CD4-positive, alpha-beta T cell treated with Interleukin-4 for 1 hour (primary cell): ENCODE measurements at places on chromosomes 12 and 14.
A peak's percentile ranks its signal among the peaks of the same experiment; 100 is the strongest.

DNA sequence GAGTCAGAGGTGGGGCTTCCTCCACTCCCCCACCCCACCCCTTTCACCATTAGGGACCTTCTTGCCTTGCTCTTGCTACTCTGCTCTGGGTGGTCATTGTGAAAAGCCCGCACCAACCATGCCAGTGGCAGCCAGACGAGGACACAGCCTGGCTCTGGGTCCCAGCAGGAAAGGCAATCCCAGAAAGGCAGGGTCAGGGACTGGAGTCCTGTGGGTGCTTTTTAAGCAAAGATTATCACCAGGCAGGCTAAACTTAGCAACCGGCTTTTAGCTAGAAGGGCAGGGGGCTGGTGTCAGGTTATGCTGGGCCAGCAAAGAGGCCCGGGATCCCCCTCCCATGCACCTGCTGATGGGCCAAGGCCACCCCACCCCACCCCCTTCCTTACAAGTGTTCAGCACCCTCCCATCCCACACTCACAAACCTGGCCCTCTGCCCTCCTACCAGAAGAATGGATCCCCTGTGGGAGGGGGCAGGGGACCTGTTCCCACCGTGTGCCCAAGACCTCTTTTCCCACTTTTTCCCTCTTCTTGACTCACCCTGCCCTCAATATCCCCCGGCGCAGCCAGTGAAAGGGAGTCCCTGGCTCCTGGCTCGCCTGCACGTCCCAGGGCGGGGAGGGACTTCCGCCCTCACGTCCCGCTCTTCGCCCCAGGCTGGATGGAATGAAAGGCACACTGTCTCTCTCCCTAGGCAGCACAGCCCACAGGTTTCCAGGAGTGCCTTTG, 1.2 kb upstream of the GAPDH start:
- no peak for DNase-seq

DNA sequence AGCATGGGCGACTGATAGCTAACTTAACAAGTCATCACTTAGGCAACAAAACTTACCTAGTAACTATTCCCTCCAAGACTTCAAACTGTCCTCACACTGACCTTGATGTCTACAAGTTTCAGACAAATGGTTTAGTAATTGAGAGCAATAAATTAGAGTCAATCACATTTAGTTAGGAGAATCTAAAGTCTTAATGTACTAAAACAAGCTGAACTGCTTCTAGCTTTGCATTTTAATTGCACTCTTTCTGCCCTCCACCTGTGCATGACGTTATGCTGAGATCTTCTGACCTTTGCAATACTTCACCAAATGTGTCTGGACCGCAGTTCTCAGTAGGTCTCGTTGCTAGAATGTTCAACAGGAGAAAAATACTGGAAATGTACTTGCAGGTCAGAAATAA, 158.0 kb downstream of the PIK3C2G start:
- DNase-seq, result no peak

DNA sequence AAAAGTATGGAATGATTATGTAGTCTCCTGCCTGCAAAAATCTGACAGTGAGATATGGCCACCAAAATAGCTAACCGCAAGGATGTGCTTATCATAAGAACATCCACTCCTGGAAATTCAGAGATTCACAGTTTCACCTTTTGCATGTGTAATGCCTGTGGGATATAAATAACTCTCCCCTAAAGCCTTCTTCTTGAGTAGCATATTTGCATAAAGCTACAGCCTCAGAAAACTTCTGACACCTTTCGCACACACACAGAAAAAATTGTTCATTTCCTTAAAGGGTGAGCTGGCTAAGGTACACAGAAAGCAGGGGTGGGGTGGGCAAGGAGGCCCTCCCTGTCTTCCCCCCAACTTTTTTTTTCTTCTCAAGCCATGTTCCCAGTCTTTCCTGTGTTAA, 3.1 kb upstream of the IGF1 start:
- no peak for DNase-seq

DNA sequence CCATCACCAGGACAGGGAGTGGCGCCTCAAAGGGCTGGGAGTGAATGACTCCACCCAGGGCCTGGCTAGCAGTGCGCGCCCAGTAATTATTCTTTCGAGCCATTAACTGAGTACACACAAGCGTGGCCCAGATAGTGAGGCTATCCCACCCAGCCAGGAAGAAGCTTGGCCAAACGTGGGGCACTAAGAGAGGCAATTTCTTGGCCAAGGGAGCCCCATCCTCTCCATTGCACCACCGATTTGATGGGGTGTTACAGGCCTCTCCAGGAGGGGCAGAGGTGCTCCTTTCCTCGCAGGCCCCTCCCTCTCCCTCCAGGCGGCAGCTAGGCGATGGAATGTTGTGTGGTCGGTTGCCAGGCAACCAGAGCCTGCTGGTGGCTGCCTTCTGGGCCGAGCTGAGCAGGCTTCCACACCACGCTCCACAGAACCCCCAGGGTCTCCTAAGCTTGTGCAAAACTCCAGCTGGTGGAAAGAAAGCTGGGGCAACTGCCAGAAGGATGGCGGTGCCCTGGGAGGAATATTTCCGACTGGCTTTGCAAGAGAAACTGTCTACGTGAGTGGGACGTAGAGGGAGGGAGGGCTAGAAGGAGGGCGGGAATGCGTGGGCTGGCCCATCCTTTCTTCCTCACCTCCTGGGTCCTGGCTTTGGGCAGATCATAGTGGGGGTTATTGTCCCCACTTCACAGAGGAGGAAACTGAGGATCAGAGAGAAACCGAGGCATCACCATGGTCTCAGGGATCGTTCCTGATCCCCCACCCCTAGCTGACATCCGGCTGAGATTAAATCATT, at the start of gene CFAP73:
TSS of gene CFAP73 (plus strand) at position 364 of the 790 bp plus-strand sequence. CDS start at position 498, 134 bp downstream.
- no peak for DNase-seq

- DNase-seq, result no peak
Measured at GRCh38 chr12:52186118-52186840, 5.5 kb downstream of the KRT80 start.

DNA sequence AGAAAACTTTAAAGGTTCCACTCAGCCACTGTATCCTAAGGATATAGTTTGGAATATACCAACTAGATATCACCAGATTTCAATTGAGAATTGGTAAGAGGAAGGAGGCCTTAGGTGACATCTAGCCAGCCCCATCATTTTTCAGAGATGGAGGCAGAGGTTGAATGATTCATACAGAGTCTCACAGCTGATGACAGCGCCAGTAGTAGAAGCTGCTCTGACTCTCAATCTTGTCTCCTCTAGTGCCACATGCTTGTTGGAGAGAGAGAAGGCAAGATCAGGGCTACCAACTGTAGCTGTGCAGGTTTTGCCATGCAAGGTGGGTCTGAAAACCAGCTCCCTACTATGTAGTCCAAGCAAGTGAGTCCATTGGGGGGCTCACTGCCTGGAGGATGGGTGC, 6.1 kb downstream of the FRMD6 start:
- no peak for DNase-seq

- DNase-seq, result peak; percentile 58
Measured at GRCh38 chr12:131511391-131511802, 199.5 kb upstream of the SFSWAP start.

DNA sequence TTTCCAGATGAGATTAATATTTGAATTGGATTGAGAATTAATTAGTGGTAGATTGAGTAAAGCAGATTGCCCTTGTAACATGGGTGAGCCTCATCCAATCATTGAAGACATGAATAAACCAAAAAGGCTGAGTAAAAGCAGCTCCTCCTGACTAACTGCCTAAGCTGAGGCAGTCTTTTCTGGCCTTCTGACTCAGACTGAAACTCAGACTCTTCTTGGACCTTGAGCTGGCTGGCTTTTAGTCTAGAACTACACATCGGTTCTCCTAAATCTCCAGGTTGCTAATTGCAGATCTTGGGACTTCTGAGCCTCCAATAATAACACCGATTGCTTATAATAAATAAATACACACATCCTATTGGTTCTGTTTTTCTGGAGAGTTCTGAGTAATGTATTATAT, 24.0 kb downstream of the FKBP11 start:
- DNase-seq, result no peak

DNA sequence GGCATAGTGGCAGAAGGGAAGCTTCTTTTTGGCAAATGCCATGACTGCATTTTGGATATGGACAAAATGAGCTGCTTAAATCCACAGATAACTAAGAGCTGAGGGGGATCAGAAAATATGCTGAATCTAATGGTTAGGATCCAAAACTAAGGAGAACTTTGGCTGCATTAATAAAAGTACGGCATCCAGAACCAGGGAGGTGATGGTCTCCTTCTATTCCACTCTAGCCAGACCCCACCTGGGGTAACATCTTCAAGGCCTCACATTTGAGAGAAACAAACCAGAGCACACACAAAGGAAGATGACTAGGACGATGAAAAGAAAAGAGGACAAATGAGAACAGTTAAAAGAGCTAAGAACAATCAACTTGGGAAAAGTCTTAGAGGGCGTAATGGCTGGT, 27.6 kb downstream of the NT5DC3 start:
- DNase-seq, result no peak

- peak; percentile 8 for DNase-seq
Measured at GRCh38 chr12:56766535-56766934, 3.4 kb downstream of the HSD17B6 start.
